ENCODE measurements at places on chromosomes 4 and X. TPM values are rescaled to one million over a fixed set of nuclear protein-coding genes. Genes with fewer than 3 reads are reported as not detected.

GRCh38 chr4:183374950-183375555 lies 52.8 kb upstream of the CLDN24 start:
- H3K4me3 ChIP-seq: no peak overlapping the region
- H3K27me3 ChIP-seq: no peaks in the 10 kb centered on the region
- no peak overlapping the region for H3K27ac ChIP-seq
- H3K36me3 ChIP-seq: no peaks in the 10 kb centered on the region
- DNase-seq: no peak

DNA sequence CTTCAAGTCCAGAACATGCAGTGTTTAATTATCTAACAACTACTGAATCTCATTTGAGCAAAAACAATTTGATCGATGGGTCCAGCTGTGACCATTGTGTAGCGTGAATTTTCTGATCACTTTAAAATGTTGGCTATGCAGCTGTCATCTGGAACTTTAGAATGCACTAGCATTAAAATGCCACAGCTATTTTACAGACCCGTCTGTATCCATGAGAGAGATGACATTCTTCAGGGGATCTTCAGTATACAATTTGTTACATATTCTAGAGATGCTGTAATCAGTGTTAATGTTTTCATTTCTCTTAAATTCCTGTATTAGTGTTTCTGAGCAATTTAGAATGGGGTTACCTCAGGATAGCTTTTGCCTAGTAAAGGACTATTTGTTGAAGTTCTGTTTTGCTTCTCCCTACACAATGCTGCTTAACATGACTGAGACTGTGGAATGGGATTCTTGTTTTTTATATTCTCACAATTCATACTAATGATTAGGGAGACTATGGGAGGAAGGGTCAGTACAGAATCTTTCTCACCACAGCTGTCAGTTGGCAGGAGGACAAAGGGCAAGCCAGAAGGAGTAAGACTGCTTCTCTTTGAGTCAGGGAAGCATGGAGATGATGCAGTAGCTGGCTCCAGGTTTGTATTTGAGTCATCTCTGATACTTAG lies 13.2 kb upstream of the CTSO start:
- DNase-seq: no peak
- no peaks in the 10 kb centered on the region for H3K36me3 ChIP-seq
- no peaks in the 10 kb centered on the region for H3K4me1 ChIP-seq
- H3K27me3 ChIP-seq: no peaks in the 10 kb centered on the region
- H3K27ac ChIP-seq: no peak overlapping the region

GRCh38 chrX:38694394-38694793 lies 106.9 kb upstream of the MID1IP1 start:
- DNase-seq: no peak
- no peaks in the 10 kb centered on the region for H3K27me3 ChIP-seq
- no peaks in the 10 kb centered on the region for H3K36me3 ChIP-seq

Gene MORF4L2
- polyA plus RNA-seq: 221 TPM

DNA sequence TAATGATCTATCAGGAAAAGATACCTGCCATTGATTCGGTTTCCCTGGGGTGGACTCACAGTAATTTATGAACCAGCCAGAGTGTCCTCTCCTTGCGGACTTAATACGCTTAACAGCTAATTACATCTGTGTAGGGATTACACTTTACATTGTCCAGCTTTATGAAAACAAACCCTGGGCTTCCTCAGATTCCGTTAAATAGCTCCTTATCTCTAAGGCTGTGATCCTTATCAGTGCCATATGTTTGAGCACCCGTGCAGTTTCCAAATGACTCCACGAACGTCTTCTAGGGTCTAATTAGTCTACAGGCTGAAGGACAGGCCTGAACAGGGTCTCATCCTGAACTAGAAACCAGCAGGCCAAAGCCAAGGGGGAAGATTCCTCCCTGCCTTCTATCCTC lies 56.9 kb downstream of the KDR start:
- H3K4me3 ChIP-seq: no peak overlapping the region
- no peak overlapping the region for H3K27ac ChIP-seq
- no peaks in the 10 kb centered on the region for H3K27me3 ChIP-seq
- no peaks in the 10 kb centered on the region for H3K36me3 ChIP-seq
- no peaks in the 10 kb centered on the region for H3K4me1 ChIP-seq

DNA sequence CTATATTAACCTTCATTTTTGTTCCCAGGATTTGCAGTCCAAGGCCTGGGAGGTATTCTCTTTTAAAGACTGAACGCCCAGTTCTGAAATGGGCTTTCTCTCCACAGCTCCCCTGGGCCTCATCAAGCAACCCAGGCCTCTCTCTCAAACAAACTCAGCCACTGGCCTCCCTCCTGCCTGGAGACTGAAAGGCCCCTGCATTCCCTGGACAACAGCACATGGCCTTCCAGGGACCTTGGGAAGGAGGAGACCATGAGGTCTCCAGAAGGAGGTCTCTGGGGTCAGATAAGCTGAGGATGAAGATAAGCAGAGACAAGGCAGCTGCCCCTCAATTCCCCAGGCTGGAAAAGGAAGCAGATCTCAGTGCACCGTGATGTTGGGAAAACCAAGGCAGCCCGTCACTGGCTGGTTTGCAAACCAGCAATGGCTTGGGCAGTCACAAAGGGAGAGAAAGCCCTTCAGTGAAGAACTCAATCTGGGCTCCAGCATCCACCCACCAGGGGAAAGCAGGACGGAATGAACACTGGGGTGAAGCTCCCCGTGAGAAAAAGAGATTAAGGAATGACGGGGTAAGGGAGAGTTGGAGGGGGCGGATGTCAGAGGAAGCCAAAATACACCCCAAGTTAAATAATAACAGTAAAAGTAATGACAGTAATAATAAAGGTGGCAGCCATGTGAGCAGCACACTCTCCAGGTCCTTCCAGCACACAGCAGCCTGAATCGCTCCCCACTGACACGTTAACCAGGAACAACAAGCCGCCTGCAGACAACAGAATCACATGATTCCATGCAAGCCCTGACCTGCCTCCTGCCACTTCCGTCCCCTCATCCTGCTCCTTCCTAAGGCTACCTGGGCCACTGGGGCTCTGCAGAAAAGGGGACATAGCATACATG lies 22.3 kb downstream of the AMOT start:
- H3K36me3 ChIP-seq: no peaks in the 10 kb centered on the region
- H3K4me3 ChIP-seq: no peak overlapping the region
- DNase-seq: no peak
- H3K27ac ChIP-seq: no peak overlapping the region

Gene CXorf51A
- not detected for polyA plus RNA-seq

Gene ETDB
- polyA plus RNA-seq: not detected

Gene TEX13B
- not detected for polyA plus RNA-seq

DNA sequence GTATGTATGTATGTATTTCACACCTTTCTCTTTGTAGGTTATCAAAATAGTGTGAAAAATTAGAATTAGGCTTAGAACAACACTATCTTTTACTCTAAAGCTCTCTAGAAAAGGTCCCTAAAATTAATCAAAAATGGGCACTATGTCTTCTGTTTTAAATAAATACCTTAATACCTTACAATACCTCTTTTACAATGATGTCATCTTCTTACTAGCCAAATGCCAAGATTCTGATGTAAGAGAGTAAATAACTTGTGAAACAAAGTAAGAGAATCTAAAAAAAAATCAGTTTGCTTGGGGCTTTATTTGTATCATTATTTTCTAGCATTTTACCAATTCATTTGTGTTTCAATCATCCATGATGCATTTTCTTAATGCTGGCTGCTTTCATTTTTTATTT lies 402.2 kb upstream of the MAGEB2 start:
- H3K36me3 ChIP-seq: no peaks in the 10 kb centered on the region
- H3K4me1 ChIP-seq: peaks cover 11% of the 10 kb centered on the region
- no peaks in the 10 kb centered on the region for H3K27me3 ChIP-seq

GRCh38 chr4:76196376-76196775 lies 17.2 kb downstream of the SCARB2 start:
- no peak overlapping the region for H3K4me3 ChIP-seq
- no peaks in the 10 kb centered on the region for H3K27me3 ChIP-seq
- peaks cover 22% of the 10 kb centered on the region for H3K36me3 ChIP-seq

DNA sequence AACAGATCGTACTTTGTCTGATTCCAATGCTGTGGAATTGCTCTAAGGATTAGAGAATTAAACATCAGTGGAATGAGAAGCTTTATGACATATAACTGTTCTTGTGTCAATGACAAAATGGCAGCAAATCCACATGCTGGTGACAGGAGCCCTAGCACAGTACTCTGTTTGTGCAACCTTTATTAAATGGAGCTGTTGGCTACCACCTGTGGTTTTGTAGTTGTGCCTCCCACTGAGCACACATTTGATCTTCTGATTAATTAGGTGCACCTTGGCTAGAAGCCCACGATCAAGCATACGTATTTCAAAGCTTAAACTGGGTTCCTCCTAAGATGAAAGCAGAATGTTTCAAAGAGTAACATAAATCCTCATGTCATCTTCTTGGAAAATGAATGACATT lies 394.0 kb upstream of the IGFBP7 start:
- H3K27me3 ChIP-seq: no peaks in the 10 kb centered on the region
- H3K4me3 ChIP-seq: no peak overlapping the region
- DNase-seq: no peak
- H3K27ac ChIP-seq: no peak overlapping the region
- no peaks in the 10 kb centered on the region for H3K4me1 ChIP-seq

DNA sequence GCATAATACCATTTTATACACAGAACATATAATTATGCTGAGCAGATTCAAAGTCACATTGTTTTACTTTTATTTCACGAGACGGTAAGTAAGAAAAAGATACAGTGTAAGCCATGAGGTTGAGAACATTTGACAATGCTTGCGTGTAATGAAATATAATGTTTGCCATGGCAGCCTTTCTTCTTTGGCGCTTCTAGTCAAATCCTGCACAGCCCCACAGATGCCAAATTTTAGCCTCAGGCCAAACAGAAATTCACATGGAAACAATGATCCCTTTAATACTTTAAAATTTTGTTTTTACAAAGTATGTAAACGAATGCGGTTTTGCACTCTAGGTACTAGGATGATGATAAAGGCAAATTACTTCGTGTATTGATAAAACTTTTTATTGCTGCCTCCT lies 502.7 kb upstream of the SMIM31 start:
- no peak overlapping the region for H3K27ac ChIP-seq
- H3K27me3 ChIP-seq: no peaks in the 10 kb centered on the region
- H3K36me3 ChIP-seq: no peaks in the 10 kb centered on the region
- no peaks in the 10 kb centered on the region for H3K4me1 ChIP-seq

DNA sequence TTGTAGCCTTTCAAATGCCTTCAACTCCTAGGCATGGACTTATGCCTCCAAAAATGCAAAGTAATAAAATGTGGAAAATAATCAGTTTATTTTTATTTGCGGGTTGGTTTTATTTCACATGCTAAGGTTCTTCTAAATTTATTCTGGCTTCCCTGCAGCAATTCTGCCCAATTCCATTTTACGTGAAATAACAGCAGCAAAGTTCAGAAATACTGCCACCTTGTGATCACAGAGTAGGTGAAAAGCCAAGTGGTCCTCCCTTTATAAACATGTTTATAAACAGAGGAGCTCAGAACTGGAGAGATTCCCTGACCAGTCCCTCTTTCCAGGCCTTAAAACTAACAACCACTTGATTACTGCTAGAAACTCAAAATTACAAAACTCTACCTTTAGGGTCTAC lies 14.7 kb upstream of the DCHS2 start:
- H3K36me3 ChIP-seq: no peaks in the 10 kb centered on the region
- H3K27ac ChIP-seq: no peak overlapping the region
- H3K27me3 ChIP-seq: peaks cover 49% of the 10 kb centered on the region
- H3K4me1 ChIP-seq: no peaks in the 10 kb centered on the region

DNA sequence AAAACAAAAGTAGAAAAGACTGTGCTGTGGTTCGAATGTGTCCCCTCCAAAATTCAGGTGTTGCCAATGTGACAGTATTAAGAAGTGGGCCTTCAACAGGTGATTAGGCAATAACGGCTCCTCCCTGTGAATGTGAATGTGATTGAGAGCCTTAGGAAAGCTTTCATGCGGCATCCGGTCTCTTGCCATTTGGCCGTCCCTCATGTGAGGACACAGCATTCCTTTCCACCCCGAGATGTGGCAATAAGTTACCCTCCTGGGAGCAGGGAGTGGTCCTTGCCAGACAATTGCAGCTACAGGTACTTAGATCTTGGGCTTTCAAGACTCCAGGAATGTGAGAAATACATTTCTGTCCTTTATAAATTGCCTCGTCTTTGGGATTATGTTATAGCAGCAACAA lies 129.3 kb downstream of the CPEB2 start:
- no peak overlapping the region for H3K27ac ChIP-seq
- peaks cover 4% of the 10 kb centered on the region for H3K4me1 ChIP-seq
- DNase-seq: no peak

Gene TRIM75
- polyA plus RNA-seq: not detected

Gene RNF212
- 7.0 TPM for polyA plus RNA-seq

Gene FDCSP
- not detected for polyA plus RNA-seq

DNA sequence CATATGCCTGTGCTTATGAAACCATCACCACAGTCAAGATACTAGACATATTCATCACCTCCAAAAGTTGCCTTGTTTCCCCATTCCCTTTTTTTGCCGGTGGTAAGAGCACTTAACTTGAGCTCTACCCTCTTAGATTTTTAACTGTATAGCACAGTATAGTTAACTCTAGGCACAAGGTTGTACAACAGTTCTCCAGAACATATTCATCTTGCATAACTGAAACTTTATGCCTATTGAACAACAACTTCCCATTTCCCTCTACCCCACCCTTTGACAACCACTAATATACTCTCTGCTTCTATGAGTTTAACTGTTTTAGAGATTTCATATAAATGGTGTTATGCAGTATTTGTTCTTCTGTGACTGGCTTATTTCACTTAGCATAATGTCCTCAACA lies 119.3 kb downstream of the ASB9 start:
- no peak overlapping the region for H3K27ac ChIP-seq
- H3K4me3 ChIP-seq: no peak overlapping the region
- no peaks in the 10 kb centered on the region for H3K36me3 ChIP-seq
- DNase-seq: no peak
- 0 out of 2 replicates have a peak, but pooled peaks cover 6% of the 10 kb centered on the region for H3K27me3 ChIP-seq
- no peaks in the 10 kb centered on the region for H3K4me1 ChIP-seq

DNA sequence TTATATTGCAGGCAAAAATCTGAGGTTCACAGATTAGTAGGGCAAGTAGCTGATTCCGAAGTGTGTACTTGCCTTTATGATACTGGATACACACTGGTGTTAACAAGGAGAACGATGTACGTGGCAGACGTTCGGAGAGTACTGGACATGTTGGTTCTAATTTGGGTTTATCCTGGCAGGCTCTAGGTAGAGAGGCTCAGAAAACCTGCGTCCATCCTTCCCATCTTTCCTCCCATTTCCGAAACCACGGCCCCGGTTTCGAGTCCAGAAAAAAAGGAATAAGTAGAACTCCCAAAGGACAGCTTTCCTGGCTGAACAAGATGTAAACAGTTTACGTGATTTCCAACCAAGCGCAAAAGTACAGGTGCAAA lies 351 bp upstream of the SLC30A9 start:
- H3K4me1 ChIP-seq: peaks cover 17% of the 10 kb centered on the region
- no peak for DNase-seq
- H3K27me3 ChIP-seq: no peaks in the 10 kb centered on the region
- peak overlapping the region; percentile 71 for H3K4me3 ChIP-seq
- H3K27ac ChIP-seq: peak overlapping the region; percentile 83

GRCh38 chr4:78518561-78518960 lies 33.0 kb upstream of the ANXA3 start:
- no peak overlapping the region for H3K4me3 ChIP-seq
- peaks cover 7% of the 10 kb centered on the region for H3K36me3 ChIP-seq
- no peaks in the 10 kb centered on the region for H3K4me1 ChIP-seq
- DNase-seq: no peak

- DNase-seq: no peak
- H3K4me1 ChIP-seq: no peaks in the 10 kb centered on the region
- H3K36me3 ChIP-seq: no peaks in the 10 kb centered on the region
- no peak overlapping the region for H3K27ac ChIP-seq
Measured at GRCh38 chrX:133668225-133668931, 253.1 kb upstream of the GPC4 start.

GRCh38 chr4:150599547-150599946 lies 17.6 kb downstream of the MAB21L2 start:
- no peak overlapping the region for H3K4me3 ChIP-seq
- H3K36me3 ChIP-seq: no peaks in the 10 kb centered on the region
- no peaks in the 10 kb centered on the region for H3K4me1 ChIP-seq
